ENCODE measurements at places on chromosomes 3 and 15.

DNA sequence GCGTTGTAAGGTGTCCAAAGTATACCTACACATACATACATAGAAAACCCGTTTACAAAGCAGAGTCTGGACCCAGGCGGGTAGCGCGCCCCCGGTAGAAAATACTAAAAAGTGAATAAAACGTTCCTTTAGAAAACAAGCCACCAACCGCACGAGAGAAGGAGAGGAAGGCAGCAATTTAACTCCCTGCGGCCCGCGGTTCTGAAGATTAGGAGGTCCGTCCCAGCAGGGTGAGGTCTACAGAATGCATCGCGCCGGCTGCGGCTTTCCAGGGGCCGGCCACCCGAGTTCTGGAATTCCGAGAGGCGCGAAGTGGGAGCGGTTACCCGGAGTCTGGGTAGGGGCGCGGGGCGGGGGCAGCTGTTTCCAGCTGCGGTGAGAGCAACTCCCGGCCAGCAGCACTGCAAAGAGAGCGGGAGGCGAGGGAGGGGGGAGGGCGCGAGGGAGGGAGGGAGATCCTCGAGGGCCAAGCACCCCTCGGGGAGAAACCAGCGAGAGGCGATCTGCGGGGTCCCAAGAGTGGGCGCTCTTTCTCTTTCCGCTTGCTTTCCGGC, 318.6 kb downstream of the FGF12 start:
- no peak for DNase-seq

DNA sequence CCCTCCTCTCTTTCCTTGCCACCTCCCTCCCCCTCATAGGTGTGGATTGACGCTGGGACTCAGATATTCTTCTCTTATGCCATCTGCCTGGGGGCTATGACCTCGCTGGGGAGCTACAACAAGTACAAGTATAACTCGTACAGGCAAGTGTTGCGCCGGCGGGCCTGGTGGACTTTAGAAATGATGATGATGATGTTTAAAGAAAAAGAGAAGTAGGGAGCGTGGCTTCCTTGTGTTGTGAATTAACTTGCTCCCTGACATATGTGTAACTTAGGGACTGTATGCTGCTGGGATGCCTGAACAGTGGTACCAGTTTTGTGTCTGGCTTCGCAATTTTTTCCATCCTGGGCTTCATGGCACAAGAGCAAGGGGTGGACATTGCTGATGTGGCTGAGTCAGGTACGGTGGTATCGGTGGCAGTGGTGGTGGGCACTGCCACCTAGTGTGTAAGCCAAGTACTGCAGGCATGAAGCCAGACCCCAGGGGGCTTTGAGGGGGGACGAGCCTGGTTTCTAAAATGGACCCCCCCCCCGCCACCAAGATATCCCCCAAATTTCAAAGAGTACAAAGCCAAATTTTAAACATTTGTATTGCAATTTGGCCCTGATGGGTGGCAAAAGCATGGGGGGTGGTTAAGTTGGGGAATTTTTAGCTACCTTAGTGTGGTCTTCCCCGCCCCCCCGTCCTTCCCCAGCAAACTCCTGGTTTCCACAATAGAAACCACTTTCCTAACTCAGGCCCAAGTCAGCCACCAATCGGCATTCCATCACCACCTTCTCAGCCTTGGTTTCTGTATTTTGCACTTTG, 65.6 kb downstream of the SLC6A6 start:
- DNase-seq: peak; percentile 9

DNA sequence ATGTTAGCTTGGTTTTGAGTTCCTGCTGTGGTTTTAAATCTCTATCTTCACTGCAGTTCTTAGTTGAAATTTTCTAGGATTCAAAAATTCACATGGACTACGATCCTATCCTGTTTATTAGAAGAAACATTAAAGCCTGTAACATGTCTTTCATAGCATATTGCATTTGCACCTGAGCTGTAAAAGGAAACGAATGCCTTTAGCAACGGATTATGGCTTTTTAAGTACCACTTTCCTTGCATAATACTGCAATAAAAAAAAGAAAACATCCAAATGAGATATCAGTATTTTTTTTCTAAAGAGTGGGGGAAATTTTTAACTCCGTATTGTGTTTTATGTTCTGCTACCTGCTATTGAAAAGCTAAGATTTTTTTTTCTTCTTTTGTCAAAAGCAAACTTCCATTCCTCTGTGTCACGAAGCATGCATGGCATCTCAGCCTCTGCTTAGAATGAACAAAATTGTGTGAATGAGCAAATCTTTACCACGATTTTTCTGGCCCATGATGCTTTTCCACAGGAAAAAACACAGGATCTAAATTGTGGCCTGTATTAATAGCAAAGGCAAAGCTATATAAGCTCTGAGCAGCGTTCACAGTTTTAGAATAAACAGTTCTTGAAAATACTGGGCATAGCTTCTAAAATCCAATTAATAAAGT, 110.0 kb upstream of the CDIN1 start:
- DNase-seq: peak; percentile 61

DNA sequence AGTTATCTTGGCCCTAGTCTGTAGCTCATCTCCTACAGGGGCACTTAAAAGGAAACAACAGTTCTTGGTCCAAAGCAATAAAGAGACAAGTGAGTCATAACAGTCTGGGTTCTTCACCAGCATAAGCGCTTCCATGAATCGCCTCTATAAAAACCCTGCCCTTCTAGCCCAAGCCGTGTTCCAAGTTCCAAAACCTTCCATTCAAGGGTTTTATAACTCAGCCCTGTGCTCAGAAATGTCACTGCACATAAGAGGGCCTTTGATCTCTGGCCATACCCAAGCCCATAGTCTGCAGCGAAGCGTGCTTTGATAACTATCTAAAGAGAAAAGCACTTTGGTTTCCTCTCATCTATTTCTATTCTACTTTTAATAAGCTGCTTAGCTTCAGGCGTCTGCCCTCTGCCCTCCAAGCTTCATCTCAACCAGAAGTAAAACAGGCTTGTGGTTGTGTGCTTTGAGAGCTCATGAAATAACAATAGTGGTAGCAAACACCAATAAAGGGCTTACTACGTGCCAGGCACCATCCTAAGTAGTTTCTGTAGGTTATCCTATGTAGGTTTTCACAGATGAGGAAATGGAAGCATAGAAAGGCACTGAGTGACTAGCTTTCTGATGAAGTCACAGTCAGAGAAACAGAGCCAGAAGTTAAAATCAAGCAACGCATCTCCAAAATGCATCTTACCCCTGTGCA, 64.0 kb upstream of the AKAP13 start:
- peak; percentile 0 for DNase-seq

DNA sequence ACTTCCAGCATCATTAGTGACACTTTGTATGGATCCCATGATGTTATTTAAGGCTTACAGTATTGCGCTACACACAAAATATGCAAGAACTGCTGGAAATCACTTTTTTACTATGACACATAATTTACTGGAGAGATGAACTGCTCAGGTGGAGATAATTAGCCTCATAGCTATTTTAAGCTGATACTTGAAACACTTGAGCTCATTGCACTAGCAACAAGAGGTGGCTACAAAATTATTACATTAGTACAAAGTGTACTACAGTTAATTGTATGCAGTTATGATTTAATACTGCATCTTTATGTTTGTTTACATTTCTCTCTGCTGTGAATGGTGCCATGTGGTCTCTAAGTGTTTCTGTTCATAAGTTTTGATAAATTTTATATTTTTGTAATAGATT, 6.5 kb upstream of the LZTFL1 start:
- DNase-seq: no peak

GRCh38 chr3:126367316-126367805, 10.2 kb upstream of the KLF15 start:
- DNase-seq: no peak

GRCh38 chr3:156617781-156618180, 56.6 kb upstream of the TIPARP start:
- DNase-seq: no peak

- DNase-seq: no peak
Measured at GRCh38 chr3:24348348-24348747, 146.3 kb downstream of the THRB start.

GRCh38 chr3:183924543-183924942, 39.9 kb upstream of the PARL start:
- no peak for DNase-seq

- no peak for DNase-seq
Measured at GRCh38 chr3:99630815-99631214, 7.6 kb upstream of the COL8A1 start.

DNA sequence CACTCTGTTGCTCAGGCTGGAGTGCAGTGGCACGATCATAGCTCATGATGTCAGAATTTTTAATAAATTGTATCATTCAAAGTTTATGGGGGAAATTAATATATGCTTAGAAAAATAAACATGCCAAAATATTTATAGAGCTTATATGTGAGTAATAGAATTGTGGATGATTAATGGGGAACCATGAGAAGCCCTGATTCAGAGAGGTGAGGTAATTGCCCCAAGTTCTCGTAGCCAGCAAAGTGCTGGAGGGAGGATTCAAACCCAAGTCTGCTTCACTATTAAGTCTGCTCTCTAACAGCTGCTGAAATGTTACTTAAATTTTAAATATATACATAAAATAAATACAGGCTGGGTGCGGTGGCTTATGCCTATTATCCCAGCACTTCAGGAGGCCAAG, 26.2 kb upstream of the IGF2BP2 start:
- DNase-seq: no peak

DNA sequence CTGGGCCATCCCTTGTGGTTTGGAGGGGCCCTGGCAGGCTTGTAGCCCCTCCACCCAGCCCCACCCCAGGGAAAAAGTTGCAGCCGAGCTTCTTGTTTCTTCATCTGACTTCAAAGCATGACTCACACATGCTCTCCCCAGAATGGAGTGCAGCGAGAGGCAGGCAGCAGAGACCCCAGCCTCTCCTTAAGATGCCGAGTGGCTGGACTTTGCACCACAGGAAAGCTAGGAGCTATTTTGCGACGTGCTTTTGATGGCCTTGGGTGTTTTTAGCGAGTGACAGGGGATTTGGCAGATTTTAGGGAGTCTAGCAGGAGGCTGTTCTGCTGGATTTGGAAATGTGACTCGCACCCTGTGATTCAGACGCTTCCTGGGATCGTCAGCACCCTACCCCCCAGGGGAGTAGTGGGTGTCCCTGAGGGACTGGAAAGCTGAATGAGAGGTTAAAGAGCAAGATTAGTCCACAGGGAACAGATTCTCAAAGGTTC, 14.2 kb downstream of the BAHD1 start:
- no peak for DNase-seq

DNA sequence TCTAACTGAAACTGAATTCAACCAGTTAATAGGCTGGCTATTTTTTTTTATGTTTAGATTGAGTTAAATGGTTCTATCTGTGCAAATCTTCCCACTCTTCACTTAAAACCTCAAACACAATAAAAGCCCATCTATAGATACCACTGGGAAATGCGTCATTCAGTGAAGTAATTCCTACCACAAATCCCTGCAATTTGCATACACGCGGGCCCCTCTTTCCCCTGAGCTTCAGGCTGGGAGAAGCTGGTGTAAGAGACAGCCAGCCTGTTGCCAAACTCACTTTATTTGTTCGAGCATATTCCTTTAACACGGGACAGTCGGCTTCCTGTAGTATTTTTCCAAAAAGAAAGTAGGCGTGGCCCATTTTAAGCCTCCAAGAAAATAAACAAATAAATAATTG, 26.0 kb upstream of the MCTP2 start:
- no peak for DNase-seq

DNA sequence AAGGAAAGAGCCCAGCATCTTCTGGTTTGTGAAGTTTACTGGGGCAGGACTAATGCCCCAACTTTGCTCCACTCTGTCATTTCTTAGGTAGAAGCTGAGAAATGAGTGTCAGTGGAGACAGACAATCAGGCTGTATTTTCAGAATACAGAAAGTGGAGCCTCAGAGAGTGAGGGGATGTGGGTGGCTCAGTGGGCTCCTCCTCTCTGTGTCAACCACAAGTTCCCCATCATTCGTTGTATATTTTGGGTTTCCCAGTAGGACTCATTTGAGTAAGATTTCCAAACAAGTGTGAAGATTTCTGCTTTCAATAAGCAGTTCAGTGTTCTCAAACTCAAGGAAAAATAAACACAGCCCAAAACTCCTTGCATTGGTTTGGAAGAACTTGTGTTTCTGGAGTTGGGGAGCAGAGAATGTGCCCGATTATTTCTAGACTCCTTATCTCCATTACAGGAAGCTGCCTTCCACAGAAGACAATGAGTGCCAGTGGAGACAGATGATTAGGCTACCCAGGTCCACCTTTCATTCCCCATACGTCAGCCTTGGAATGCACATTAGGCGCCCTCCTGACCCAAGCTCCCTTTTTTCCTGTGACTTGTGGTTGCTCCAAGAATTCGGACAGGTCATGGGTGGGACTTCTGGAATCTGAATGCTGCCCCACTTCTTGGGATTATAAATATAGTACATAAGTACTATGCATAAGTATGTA, 792.1 kb upstream of the LMCD1 start:
- no peak for DNase-seq
